Epithelial cell of umbilical artery (primary cell): ENCODE measurements at places on chromosomes 1 and 21. TPM values are rescaled to one million over a fixed set of nuclear protein-coding genes. Genes with fewer than 3 reads are reported as not detected.

Gene CFAP45
- 1.5 and 1.9 TPM in 2 replicates for total RNA-seq

Gene C1orf185
- not detected in 2 replicates for total RNA-seq

Gene LRRC53
- not detected in 2 replicates for total RNA-seq

Gene RGS1
- total RNA-seq = not detected in 2 replicates

Gene TCEANC2
- total RNA-seq = 1.9 and 3.2 TPM in 2 replicates

Gene GGPS1
- total RNA-seq = 18.1 and 22.7 TPM in 2 replicates

Gene TEX38
- not detected in 2 replicates for total RNA-seq

Gene CAMK2N1
- 0.97 and 1.5 TPM in 2 replicates for total RNA-seq

Gene SPRR2A
- total RNA-seq = not detected in 2 replicates

Gene GBP1
- 19.2 and 69.3 TPM in 2 replicates for total RNA-seq

Gene AURKAIP1
- 113 and 146 TPM in 2 replicates for total RNA-seq

Gene SLFNL1
- total RNA-seq = 0.46 TPM in 1 of 2 replicates, not detected in the other

Gene SLC16A1
- total RNA-seq = 155 and 255 TPM in 2 replicates

Gene SLC35D1
- total RNA-seq = 5.5 and 9.3 TPM in 2 replicates

Gene SLC9C2
- 0.32 TPM in 1 of 2 replicates, not detected in the other for total RNA-seq

Gene SPRR2F
- total RNA-seq = not detected in 2 replicates

Gene S100A10
- total RNA-seq = 109 and 122 TPM in 2 replicates
